ENCODE measurements at places on chromosomes 12 and 14.

- no peak for DNase-seq
Measured at GRCh38 chr12:75951399-75952278, 79.9 kb downstream of the PHLDA1 start.

DNA sequence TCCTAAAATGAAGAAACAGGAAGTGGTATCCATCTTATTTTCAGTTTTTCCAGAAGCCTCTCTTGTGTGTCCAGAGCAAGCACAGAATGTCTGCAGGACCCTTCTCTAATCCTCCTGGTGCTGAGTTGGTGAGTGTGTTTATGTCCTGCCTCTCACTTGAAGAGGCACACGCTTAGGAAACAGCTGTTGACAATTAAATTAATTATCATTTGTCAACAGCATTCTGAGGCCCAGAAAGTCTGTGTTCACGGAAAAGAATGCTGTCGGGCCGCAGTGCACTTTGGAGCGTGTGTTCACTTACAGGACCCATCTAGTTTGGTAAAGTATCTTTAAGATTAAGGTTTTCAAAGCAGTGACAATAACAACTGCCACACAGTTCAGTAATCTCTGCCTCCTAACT, 70.5 kb downstream of the LMNTD1 start:
- DNase-seq, result no peak

DNA sequence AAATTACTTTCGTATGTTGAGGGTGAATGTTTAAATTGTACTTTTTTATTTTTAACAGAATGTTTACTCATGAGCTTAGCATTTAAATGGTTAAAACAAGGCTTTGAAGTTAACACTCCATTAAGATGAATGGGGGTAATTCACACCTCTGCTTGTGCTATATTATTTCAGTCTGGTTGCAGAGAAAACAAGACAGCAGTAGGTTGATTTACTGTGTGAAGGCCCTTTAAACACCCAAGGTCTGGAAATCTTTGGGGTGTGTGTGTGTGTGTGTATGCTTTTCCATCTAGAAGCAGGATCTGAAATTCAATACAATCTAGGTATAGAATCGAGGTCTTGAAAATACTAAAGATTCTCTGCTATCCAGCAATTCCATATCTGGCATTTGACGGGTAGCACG, 83.8 kb downstream of the SLC38A6 start:
- no peak for DNase-seq

DNA sequence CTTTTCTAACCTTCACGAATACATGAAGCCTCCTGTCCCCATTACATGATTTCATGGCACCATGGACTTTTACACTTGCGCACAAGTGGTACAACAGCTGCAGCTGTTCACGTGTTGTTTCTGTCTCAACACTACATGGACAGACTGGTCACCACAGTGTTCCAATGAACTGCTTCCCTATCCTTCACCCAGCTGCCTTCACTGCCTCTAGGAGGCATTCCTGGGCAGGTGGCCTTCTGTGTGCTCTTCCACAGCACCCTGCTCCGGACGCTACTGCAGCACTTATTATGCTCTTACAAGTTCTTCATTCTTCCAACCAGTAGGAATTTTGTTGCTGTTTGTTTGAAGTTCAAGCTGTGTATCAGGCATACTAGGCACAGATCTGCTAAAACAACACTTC, 1.5 kb downstream of the MTERF2 start:
- DNase-seq, result no peak

GRCh38 chr14:28831126-28831525, 64.5 kb downstream of the FOXG1 start:
- no peak for DNase-seq

- DNase-seq, result peak; percentile 18
Measured at GRCh38 chr12:92144631-92145480, 790 bp downstream of the BTG1 start.

GRCh38 chr14:102506626-102506925, 3.0 kb downstream of the ANKRD9 start:
- no peak for DNase-seq

DNA sequence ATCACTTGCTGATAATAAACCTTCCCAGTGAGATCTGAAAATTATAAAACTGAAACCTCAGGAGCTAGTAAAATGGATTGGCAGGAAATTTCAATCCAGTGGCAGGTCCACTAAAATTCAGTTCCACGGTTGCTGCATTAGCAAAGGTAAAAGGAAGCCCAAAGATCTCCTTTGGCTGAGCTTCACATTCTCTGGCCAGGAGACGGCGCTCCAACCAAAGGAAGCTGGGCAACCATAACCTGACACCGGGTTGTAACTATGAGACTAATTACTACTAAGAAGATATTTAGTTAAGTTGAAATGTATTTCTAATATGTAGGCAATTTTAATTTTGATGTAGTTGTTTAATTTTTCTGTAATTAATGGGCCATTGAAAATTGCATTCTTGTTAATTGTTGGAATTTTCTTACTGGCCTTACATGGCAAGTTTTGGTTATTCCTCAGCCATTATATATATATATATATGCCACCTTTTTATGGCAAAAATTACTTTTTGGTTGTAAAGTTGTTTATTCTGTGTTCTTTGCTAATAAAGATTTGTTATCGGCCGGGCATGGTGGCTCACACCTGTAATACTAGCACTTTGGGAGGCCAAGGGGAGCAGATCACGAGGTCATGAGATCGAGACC, 17.0 kb downstream of the OR8S1 start:
- DNase-seq, result peak; percentile 5

- DNase-seq, result no peak
Measured at GRCh38 chr12:57479376-57480115, at the start of gene ARHGAP9. Gene ARHGAP9, minus strand, starts transcription at chr12:57479866. Its CDS starts 460 bp downstream, at chr12:57479406.

DNA sequence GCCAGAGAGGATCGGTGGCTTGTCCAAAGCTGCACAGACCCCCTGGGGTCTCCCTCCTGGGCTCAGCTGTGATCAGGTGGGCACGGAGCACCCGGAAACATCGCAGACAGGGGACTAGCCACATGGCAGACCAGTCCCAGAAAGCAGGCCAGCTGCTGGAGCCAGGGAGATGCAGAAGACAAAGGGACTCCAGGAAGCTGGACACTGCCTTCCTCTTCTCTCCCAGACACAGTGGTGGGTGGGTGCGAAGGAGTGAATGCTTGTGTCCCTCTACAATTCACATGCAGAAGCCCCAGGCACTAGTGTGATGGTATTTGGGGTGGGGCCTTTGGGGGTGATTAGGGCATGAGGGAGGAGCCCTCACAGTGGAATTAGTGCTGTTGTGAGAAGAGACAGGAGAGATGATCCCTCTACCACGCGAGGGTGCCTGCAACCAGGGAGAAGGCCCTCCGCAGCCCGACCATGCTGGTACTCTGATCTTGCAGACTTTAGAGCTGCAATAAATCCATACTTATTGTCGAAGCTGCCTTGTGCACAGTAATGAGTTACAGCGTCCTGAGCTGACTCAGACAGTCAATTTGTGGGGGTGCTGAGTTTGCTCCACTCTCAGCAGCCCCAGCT, 95.2 kb downstream of the CALM1 start:
- no peak for DNase-seq

- no peak for DNase-seq
Measured at GRCh38 chr12:46783871-46784270, 41.9 kb downstream of the SLC38A4 start.

- DNase-seq, result no peak
Measured at GRCh38 chr14:99158646-99159165, 113.3 kb downstream of the BCL11B start.

GRCh38 chr14:35963209-35963608, 137.1 kb downstream of the BRMS1L start:
- no peak for DNase-seq

DNA sequence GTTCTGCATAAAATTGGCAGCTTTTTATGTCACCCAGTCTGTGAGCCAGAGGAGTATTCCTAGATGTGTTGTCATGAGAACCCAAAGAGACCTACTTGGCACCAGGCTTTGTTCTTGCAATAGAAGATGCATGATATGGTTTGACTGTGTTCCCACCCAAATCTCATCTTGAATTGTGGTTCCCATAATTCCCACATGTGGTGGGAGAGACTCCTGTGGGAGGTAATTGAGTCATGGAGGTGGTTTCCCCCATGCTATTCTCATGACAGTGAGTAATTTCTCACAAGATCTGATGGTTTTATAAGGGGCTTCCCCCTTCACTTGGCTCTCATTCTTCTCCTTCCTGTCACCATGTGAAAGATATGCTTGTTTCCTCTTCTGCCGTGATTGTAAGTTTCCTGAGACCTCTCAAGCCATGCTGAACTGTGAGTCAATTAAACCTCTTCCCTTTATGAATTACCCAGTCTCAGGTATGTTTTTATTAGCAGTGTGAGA, 572.0 kb upstream of the ATP2B1 start:
- DNase-seq, result no peak

DNA sequence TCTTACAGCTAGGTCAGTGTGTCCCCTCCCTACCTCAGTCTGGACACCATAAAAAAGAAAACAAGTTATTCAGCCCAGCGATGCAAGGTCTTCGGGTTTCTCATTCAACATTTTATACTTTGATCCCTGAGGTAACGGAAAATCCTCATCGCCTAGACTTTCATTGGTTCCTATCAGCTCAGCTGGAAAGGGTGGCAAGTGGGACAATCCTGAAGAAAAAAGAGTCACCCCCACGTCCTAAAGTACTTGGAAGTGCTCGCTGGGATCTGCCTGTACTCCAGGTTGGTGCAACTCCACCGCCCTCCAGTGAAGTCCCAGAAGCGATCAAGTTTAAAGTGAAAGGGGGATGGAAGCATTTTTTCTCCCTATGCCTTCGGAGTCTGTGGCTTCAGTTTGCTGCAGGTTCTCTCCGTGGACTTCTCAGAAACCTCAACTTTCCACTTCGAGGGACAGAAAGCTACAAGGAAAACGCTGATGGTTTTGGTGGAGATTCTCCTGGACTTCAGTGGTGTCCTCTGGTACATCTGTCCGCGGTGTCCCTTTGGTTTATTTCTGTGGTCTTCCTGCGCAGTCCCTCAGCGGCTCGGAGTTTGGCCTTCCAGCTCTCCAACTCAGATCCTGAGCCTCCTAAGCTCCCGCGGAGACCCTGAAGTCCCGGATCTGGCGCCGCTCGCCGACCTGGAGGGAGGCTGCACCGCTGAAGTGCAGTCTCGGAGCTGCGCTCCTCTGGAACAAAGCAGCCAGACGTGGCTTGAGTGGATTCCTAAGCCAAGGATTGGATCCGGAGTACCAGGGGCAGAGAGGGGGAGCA, 1.8 kb upstream of the LRFN5 start:
- no peak for DNase-seq

- DNase-seq, result no peak
Measured at GRCh38 chr12:2332947-2333346, 280.2 kb downstream of the CACNA1C start.

- DNase-seq, result no peak
Measured at GRCh38 chr12:58106195-58106594, 164.8 kb downstream of the ATP23 start.

GRCh38 chr14:95185767-95186392, 28.6 kb upstream of the DICER1 start:
- DNase-seq, result no peak

- DNase-seq, result no peak
Measured at GRCh38 chr14:64464651-64465050, 648 bp upstream of the AKAP5 start.

- no peak for DNase-seq
Measured at GRCh38 chr12:53976172-53976822, 1.5 kb upstream of the HOTAIR start.

DNA sequence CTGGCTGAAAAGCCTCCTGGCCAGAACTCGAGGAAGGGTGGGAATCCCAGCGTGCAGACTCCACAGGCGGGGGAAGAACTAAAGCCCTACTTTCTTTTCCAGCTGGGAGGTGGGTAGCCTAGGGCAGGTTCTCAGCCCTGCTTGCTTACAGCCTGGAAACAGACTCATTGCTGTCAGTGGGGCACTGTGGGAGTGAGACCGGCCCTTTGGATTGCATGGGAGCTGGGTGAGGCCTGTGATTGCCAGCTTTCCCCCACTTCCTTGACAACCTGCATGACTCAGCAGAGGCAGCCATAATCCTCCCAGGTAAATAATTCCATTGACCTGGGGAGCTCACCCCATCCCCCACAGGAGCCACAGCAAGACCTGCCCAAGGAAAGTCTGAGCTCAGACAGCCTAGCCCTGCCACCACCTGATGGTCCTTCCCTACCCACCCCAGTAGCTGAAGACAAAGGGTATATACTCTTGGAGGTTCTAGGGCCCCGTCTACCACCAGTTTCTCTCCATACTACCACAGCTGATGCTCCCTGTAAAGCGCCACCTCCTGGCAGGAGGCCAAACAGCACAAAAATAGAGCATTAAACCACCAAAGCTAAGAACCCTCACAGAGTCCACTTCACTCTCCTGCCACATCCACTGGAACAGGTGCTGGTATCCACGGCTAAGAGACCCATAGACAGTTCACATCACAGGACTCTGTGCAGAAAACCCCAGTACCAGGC, 294.1 kb downstream of the SEC23A start:
- DNase-seq, result no peak

DNA sequence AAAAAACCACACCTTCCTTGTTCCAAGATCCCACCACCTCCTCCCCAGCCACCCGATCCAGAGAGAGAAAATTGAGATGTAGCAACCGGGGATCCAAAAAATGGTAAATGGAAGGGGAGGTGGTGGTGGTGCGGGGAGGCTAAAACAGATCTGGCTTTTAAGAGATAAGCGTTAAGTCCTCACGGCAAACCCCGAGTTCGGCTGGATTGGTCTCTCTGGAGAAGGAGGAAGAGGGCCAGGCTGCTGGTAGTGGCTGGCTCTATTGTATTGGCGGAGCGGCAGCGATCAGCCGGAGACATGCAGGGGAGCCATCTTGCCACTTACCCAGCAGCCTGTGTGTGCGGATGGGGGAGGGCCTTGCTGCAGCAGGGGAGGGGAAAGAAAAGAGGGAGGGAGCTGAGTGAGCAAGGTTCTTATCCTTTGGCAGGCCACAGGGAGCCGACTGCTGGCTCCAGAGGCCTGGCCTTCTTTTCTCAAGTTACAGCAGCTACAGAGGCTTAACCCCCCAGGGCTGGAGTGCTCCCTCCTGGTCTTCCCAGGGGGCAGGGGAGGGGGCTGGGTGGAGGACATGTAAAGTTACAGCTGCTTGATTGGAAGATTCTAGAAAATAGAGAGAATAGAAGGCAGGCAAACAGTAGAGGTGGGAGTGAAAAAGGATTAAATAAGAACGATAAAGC, 14.1 kb upstream of the CDH24 start:
- DNase-seq, result peak; percentile 62

DNA sequence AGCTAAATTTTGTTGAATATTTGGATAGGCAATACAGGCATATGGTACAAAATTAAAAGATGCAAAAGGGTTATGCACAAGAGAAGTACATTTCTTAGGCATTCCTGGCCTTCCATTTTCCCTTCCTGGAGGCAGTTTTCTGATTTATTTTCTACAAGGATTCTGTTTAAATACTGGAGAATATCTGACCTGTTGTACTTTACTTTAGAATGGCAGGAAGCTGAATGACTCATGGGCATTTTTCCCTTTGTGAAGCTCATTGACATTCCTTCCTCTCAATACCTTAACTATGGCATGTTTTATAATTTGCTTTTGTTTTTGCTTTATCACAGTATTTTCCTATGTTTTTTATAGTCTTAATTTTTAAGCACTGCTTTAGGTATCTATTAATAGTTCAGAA, 62.7 kb downstream of the RCOR1 start:
- DNase-seq, result no peak

GRCh38 chr12:25904442-25904841, 54.0 kb upstream of the RASSF8 start:
- no peak for DNase-seq

All from stimulated activated CD4-positive, alpha-beta T cell treated with anti-CD3 and anti-CD28 coated beads, TNF-alpha, amount 100 ng/mL, for 1 hour (primary cell).